Left renal cortex interstitium (tissue), 4 donors: ENCODE measurements at places on chromosomes 7 and 10. TPM values are rescaled to one million over a fixed set of nuclear protein-coding genes. Genes with fewer than 3 reads are reported as not detected.

The GRID2IP gene
- 1.1 TPM for polyA plus RNA-seq

The CTAGE4 gene
- 4.1 TPM for polyA plus RNA-seq

The PRDX3 gene
- polyA plus RNA-seq = 256 TPM

The GALNT17 gene
- 4.8 TPM for polyA plus RNA-seq

The THSD7A gene
- polyA plus RNA-seq = 62.0 TPM

The CTAGE6 gene
- polyA plus RNA-seq = not detected

The AVPI1 gene
- 4.5 TPM for polyA plus RNA-seq

The CYP2C18 gene
- polyA plus RNA-seq = 0.51 TPM

The ZNF727 gene
- 0.16 TPM for polyA plus RNA-seq

The SPDYE1 gene
- polyA plus RNA-seq = 0.54 TPM

The VTI1A gene
- 24.5 TPM for polyA plus RNA-seq

The ANXA8L1 gene
- not detected for polyA plus RNA-seq

The AGBL3 gene
- polyA plus RNA-seq = 21.3 TPM

The ACTL6B gene
- not detected for polyA plus RNA-seq

The SYNPO2L gene
- 1.2 TPM for polyA plus RNA-seq

The NEURL1 gene
- polyA plus RNA-seq = 1.8 TPM

The PDLIM1 gene
- polyA plus RNA-seq = 76.2 TPM

The AMPH gene
- 16.5 TPM for polyA plus RNA-seq

The GPRIN2 gene
- polyA plus RNA-seq = 6.6 TPM

The ALDH18A1 gene
- polyA plus RNA-seq = 77.5 TPM

The ITIH5 gene
- 24.5 TPM for polyA plus RNA-seq

The PNLIP gene
- not detected for polyA plus RNA-seq

The C7orf33 gene
- polyA plus RNA-seq = not detected

The CALD1 gene
- 273 TPM for polyA plus RNA-seq

The GRM8 gene
- polyA plus RNA-seq = 8.4 TPM

The LIPF gene
- 0.46 TPM for polyA plus RNA-seq

The TFR2 gene
- polyA plus RNA-seq = 2.4 TPM

The FGL2 gene
- polyA plus RNA-seq = 81.7 TPM

The ANKRD2 gene
- 0.56 TPM for polyA plus RNA-seq

The LRRC18 gene
- polyA plus RNA-seq = not detected

The SUGCT gene
- 11.9 TPM for polyA plus RNA-seq

The SLC16A9 gene
- polyA plus RNA-seq = 39.3 TPM

The FAM221A gene
- polyA plus RNA-seq = 11.5 TPM

The STAM gene
- polyA plus RNA-seq = 29.5 TPM

The CALHM1 gene
- 0.12 TPM for polyA plus RNA-seq
